Activated naive CD8-positive, alpha-beta T cell treated with anti-CD3 and anti-CD28 coated beads, Interleukin-2, amount 10 ng/mL, durations not matched to agents 7 days and 5 days (primary cell): ENCODE measurements at places on chromosomes 4 and X. TPM values are rescaled to one million over a fixed set of nuclear protein-coding genes. Genes with fewer than 3 reads are reported as not detected.

DNA sequence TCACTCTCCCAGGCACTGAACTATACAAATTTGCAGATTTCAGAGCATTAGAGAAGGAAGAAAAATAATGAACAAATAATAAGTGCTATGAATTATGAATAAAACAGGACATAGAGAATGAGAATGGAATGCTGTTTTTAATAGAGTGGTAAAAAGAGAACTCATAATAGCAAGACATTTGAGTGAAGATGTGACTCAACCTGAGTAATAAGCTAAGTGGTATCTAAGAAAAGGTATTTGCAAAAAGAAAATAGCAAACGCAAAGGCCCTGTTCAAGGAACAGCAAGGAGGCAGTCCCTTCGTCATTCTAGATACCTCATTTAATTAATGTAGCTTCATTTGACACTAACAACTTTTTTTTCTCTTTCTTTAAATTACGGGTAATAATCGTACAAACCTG lies 1910.0 kb upstream of the TENM3 start:
- H3K27ac ChIP-seq = no peak overlapping the region
- no peaks in the 10 kb centered on the region for H3K36me3 ChIP-seq
- no peaks in the 10 kb centered on the region for H3K4me1 ChIP-seq
- DNase-seq = no peak

GRCh38 chrX:68675571-68675970 lies 28.1 kb downstream of the STARD8 start:
- no peak overlapping the region for H3K4me3 ChIP-seq
- H3K27ac ChIP-seq = no peak overlapping the region
- peaks cover 2% of the 10 kb centered on the region for H3K27me3 ChIP-seq
- peaks cover 2% of the 10 kb centered on the region for H3K4me1 ChIP-seq
- no peaks in the 10 kb centered on the region for H3K36me3 ChIP-seq

DNA sequence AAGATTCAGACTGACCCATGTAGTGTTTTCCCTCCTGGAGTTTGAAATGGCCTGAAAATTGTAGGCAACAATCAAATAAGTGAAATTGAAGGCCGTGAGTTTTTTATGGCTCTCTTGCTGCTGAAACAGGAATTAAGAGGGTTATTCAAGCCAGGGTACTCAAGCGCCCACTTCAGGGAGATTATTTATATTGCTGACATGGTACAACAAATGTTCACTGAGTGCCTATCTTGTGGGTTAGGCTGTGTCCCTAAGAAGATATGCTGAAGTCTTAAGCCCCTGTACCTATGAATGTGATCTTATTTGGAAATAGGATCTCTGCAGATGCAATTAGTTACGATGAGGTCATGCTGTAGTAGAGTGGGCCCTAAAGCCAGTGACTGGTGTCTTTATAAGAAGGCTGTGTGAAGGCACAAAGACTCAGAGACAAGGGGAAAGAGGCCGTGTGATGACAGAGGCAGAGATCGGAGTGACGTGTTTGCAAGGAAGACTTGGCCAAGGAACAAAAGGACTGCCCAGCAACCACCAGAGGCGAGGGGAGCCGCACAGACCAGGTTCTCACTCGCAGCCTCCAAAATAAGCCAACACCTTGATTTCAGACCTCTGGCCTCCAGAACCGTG lies 72.9 kb downstream of the MED28 start:
- no peak for DNase-seq
- no peak overlapping the region for H3K27ac ChIP-seq
- H3K4me3 ChIP-seq = no peak overlapping the region
- no peaks in the 10 kb centered on the region for H3K27me3 ChIP-seq
- H3K4me1 ChIP-seq = no peaks in the 10 kb centered on the region
- no peaks in the 10 kb centered on the region for H3K36me3 ChIP-seq

- no peaks in the 10 kb centered on the region for H3K36me3 ChIP-seq
- H3K4me1 ChIP-seq = no peaks in the 10 kb centered on the region
- no peak overlapping the region for H3K27ac ChIP-seq
- peaks cover 3% of the 10 kb centered on the region for H3K27me3 ChIP-seq
- no peak overlapping the region for H3K4me3 ChIP-seq
- no peak for DNase-seq
Measured at GRCh38 chr4:140603286-140603685, 34.5 kb upstream of the UCP1 start.

GRCh38 chr4:55214172-55214571 lies 88.8 kb upstream of the KDR start:
- H3K4me3 ChIP-seq = no peak overlapping the region
- no peaks in the 10 kb centered on the region for H3K36me3 ChIP-seq
- no peak for DNase-seq
- no peaks in the 10 kb centered on the region for H3K4me1 ChIP-seq

DNA sequence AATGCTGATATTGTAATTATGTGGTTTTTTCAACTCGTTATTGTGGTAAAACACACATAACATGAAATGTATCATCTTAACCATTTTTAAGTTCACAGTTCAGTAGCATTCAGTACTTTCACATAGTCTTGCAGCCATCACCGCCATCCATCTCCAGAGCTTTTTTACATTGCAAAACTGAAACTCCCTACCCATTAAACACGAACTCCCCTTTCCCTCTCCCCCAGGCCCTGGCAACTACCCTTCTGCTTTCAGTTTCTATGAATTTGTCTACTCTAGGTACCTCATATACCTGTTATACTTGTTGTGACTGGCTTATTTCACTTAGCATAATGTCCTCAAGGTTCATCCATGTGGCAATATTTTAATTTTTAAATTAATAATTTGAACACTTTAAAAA lies 380.6 kb downstream of the MAPK10 start:
- no peaks in the 10 kb centered on the region for H3K36me3 ChIP-seq
- H3K27me3 ChIP-seq = no peaks in the 10 kb centered on the region
- no peak overlapping the region for H3K27ac ChIP-seq
- no peaks in the 10 kb centered on the region for H3K4me1 ChIP-seq
- no peak overlapping the region for H3K4me3 ChIP-seq
- DNase-seq = no peak

DNA sequence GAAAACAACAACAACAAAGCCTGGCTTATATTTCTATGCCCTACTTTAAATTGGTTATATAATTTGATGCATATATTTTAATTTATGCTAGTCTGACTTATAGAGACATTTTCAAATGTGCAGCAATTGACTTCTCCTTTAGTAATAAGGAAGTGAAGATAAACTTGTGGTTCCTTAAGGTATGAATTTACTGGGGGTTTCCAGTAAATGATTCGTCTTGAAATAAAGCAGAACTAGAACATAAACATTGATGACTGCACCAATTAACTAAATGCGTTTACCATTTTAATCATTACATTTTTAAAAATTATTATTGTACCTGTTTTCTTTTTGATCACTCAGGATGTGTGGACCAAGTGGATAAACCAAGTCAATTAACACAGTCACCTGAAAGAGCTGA lies 99.6 kb upstream of the CCSER1 start:
- no peak for DNase-seq
- no peak overlapping the region for H3K27ac ChIP-seq
- H3K4me3 ChIP-seq = no peak overlapping the region
- H3K4me1 ChIP-seq = no peaks in the 10 kb centered on the region
- peaks cover 5% of the 10 kb centered on the region for H3K27me3 ChIP-seq

DNA sequence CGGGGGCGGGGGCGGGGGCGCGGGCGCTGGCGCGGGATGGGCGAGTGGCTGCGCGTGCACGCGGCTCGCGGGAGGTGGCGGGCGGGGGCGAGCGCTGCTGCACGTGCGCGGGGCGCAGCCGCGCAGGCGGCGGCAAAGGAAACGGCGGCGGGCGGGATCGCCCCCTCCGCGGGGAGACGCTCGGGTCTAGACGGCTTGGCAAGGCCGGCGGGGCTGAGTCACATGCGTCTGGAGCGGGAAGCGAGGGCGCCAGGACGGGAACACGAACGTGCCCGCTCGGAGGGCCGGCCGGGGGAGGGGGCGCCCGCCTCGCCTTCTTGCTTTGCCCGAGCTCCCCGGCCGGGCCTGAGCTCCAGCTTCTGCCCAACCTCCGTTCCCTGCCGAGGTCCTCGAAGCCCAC lies 4.3 kb upstream of the HAUS7 start:
- H3K27me3 ChIP-seq = no peaks in the 10 kb centered on the region
- no peaks in the 10 kb centered on the region for H3K36me3 ChIP-seq
- no peak overlapping the region for H3K27ac ChIP-seq
- H3K4me3 ChIP-seq = no peak overlapping the region

- DNase-seq = no peak
- no peak overlapping the region for H3K4me3 ChIP-seq
- no peaks in the 10 kb centered on the region for H3K27me3 ChIP-seq
- H3K27ac ChIP-seq = no peak overlapping the region
- H3K36me3 ChIP-seq = no peaks in the 10 kb centered on the region
Measured at GRCh38 chr4:158410272-158410671, 111.4 kb upstream of the RXFP1 start.

GRCh38 chrX:108584617-108585211 lies 145.1 kb downstream of the COL4A5 start:
- no peaks in the 10 kb centered on the region for H3K36me3 ChIP-seq
- no peaks in the 10 kb centered on the region for H3K4me1 ChIP-seq
- H3K27ac ChIP-seq = no peak overlapping the region
- no peak for DNase-seq

GRCh38 chrX:46444011-46444410 lies 101.2 kb downstream of the ZNF674 start:
- H3K4me1 ChIP-seq = peaks cover 5% of the 10 kb centered on the region
- no peaks in the 10 kb centered on the region for H3K36me3 ChIP-seq
- no peak overlapping the region for H3K27ac ChIP-seq
- DNase-seq = no peak

GRCh38 chr4:1203026-1203616 lies 30.7 kb upstream of the SPON2 start:
- DNase-seq = no peak
- peaks cover 12% of the 10 kb centered on the region for H3K36me3 ChIP-seq
- peaks cover 34% of the 10 kb centered on the region for H3K4me1 ChIP-seq
- H3K4me3 ChIP-seq = peak overlapping the region; percentile 30
- no peaks in the 10 kb centered on the region for H3K27me3 ChIP-seq

- H3K27me3 ChIP-seq = no peaks in the 10 kb centered on the region
- H3K27ac ChIP-seq = no peak overlapping the region
- no peak for DNase-seq
- no peaks in the 10 kb centered on the region for H3K4me1 ChIP-seq
- H3K36me3 ChIP-seq = no peaks in the 10 kb centered on the region
Measured at GRCh38 chr4:13892739-13893105, 265.2 kb upstream of the BOD1L1 start.

- DNase-seq = no peak
- peaks cover 5% of the 10 kb centered on the region for H3K27me3 ChIP-seq
- H3K4me1 ChIP-seq = no peaks in the 10 kb centered on the region
- H3K27ac ChIP-seq = no peak overlapping the region
- H3K36me3 ChIP-seq = no peaks in the 10 kb centered on the region
Measured at GRCh38 chr4:154444958-154445357, 46.6 kb downstream of the DCHS2 start.

DNA sequence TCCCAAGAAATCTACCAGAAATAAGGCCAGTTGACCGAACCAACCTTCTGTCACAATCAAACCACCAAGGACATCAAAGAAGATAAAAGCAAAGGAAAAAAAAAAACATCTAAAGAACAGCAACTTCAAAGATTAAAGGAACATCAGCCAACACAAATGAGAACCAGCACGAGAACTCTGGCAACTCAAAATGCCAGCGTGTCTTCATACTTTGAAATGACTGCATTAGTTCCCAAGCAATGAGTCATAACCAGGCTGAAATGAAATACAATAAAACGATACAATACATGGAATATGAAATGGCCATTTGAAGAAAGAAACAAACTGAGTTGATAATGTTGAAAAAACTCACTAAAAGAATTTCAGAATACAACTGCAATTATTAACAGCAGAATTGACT lies 611.6 kb upstream of the GRIA3 start:
- H3K4me3 ChIP-seq = no peak overlapping the region
- no peaks in the 10 kb centered on the region for H3K4me1 ChIP-seq
- DNase-seq = no peak
- H3K36me3 ChIP-seq = no peaks in the 10 kb centered on the region
- H3K27ac ChIP-seq = no peak overlapping the region

DNA sequence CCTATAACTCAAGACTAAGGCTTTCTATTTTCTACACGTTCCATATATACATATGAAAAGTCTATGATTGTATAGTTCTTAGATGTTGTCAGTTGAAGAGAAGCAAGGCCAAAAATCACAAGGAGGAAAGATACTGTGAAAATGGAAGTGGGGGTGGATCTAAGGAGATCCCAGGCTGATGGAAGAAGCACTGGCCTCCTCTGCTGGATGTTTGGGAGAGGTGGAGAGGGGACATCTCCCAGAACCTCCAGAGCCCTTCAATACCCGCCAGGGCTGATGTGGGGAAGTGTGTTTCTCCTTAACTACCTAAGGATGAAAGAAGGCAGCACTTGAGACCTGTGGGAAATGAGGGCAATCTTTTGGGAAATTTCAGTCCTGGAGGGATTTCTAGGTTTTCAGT lies 67.4 kb downstream of the RASGEF1B start:
- DNase-seq = no peak
- H3K4me1 ChIP-seq = peaks cover 5% of the 10 kb centered on the region
- peaks cover 3% of the 10 kb centered on the region for H3K27me3 ChIP-seq
- no peak overlapping the region for H3K4me3 ChIP-seq
- H3K36me3 ChIP-seq = no peaks in the 10 kb centered on the region

DNA sequence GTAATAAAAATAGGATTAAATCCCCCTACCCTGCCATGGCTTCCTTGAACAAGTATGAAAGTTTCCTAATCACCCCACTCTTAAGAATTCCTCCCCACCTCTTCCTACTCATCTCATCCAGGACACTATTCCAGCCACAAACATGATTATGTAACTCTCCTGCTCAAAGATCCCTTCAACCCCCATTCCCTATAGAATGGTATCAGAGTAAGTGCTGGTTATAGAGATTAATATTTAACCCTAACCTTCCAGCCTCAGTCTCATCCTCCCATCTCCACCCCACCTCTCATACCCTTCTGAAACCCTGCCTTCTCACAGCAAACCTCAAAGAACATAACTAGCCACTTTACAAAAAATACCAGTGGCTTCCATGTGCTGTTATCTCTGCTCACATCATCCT lies 155.1 kb downstream of the PPP3CA start:
- H3K4me3 ChIP-seq = no peak overlapping the region
- H3K4me1 ChIP-seq = peaks cover 18% of the 10 kb centered on the region
- no peaks in the 10 kb centered on the region for H3K27me3 ChIP-seq
- peaks cover 14% of the 10 kb centered on the region for H3K36me3 ChIP-seq
- no peak for DNase-seq

DNA sequence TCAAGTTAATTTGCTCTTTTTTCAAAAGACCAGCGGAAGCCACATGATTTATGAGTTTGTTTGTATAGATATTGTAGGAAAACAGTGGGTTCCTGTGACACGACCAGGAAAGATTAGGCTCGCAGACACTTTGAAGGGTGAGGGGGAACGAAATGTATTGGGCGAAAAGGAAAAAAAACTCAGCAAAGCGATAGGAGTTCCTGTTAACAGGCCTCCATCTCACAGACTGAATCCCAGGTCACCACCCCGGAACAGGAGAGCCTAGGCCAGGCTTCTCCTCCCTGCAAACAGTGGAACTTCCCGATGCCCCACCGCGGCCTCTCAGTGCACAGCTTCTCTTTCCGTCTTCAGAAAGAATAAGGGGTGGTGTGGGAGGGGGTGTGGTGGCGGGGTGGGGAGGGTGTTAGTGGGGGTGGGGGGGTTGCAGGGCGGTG lies 181.8 kb upstream of the GPRIN3 start:
- peaks cover 2% of the 10 kb centered on the region for H3K27me3 ChIP-seq
- no peaks in the 10 kb centered on the region for H3K36me3 ChIP-seq
- H3K4me1 ChIP-seq = no peaks in the 10 kb centered on the region
- no peak overlapping the region for H3K4me3 ChIP-seq

- no peak for DNase-seq
- H3K4me1 ChIP-seq = no peaks in the 10 kb centered on the region
- no peaks in the 10 kb centered on the region for H3K36me3 ChIP-seq
- H3K27me3 ChIP-seq = no peaks in the 10 kb centered on the region
Measured at GRCh38 chr4:39613093-39613656, 25.5 kb downstream of the SMIM14 start.

Gene USP17L21
- total RNA-seq = not detected

Gene GAGE12J
- not detected for total RNA-seq

Gene CFAP99
- 0.11 TPM for total RNA-seq

Gene DSPP
- not detected for total RNA-seq
